ENCODE measurements at places on chromosomes 13 and 19.

DNA sequence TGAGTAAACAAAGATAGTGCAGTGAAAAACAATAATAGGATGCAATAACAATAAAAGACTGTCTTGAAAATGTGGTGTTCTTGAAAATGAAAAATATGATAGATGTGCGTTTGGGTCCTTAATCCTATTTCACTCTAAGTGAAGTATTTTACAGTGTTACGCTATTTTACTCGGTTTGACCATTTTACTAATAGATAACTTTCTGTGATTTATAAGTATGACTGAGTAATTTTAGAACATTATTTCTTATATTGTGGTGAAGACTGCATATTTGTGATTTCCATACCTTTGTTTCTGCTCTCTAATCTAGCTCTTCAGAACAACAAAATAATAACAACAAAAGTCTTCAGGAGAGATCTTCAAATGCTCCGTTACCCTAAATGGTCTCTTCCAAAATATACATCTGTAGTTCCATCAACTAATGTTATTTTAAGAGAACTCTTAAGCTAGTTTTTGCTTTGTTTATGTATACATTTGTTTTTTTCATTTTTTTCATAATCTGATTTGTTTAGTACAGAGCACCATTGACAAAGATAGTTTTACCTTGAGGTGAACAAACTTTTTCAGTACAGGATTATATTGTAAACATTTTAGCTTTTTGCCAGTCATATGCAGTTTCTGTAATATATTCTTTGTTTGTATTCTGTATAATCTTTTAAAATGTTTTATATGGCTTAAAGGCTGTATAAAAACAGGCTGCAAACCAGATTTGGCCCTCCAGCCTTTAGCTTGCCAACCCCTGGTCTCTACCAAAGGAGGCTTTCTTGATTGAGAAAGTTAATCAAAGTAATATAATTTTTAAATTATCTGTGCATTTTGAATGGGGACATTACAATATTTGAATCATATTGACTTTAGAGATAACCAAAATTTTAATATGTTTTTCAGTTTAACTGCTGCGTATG lies 1572.7 kb upstream of the PRR20A start:
- no peaks in the 10 kb centered on the region for H3K4me1 ChIP-seq
- no peak for DNase-seq
- no peak overlapping the region for H3K4me3 ChIP-seq
- H3K27ac ChIP-seq: no peak overlapping the region
- H3K27me3 ChIP-seq: no peaks in the 10 kb centered on the region

DNA sequence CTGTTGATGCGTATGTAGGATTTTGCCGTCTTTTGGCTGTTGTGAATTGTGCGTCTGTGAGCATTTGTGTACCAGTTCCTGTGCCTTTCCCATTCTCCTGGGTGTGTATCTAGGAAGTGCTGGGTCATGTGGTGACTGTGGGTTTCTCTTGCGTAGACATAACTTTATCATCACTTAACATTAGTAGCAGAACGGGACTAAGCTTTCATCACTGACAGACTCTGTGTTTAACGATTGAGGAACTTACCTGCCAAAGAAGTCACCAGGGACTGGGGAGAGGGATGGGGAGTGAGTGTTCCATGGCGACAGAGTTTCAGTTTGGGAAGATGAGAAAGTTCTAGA lies 15.0 kb downstream of the FZR1 start:
- H3K36me3 ChIP-seq: no peaks in the 10 kb centered on the region
- no peak for DNase-seq
- H3K27me3 ChIP-seq: no peaks in the 10 kb centered on the region
- H3K4me1 ChIP-seq: no peaks in the 10 kb centered on the region
- no peak overlapping the region for H3K27ac ChIP-seq

DNA sequence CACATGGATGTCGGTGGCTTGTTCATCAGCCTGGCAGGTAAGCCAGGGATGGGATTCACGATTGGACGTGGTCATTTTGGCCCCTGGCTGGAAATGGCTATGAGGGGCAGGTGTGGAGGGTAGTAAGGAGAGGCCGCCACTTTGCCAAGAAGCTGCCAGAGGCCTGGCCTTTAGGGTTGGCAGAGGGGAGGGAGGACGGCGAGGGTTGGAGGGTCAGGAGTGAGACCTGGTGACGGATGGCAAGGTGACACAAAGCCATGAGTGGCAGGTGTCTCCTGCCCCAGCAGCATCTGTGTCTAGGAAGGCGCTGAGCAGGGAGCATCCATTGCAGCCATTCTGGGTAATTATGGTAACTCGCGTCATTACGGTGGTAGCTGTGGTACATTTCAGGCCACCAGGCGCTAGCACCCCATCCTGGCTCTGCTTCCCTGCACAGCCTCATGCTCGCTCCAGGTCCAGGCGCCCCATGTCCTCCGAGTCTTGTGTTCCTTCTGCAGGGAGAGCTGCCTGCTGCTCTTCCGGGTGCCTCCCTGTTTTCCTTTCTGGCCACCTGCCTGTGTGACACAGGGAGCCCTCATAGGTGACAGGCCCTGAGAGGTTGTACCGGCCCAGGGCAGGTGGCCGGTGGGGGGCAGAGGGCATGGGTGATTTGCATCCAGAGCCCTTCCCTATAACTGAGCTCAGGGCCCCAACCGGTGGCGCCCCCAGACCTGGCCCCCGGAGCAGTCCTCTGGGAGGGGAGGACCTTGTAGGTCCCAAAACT lies 4.2 kb downstream of the SSBP4 start:
- peaks cover 11% of the 10 kb centered on the region for H3K4me1 ChIP-seq
- no peak overlapping the region for H3K27ac ChIP-seq
- H3K4me3 ChIP-seq: no peak overlapping the region
- peaks cover 5% of the 10 kb centered on the region for H3K36me3 ChIP-seq
- no peak for DNase-seq
- peaks cover 16% of the 10 kb centered on the region for H3K27me3 ChIP-seq

GRCh38 chr13:21061029-21061763 lies at the start of gene LATS2:
LATS2 (minus strand) TSS chr13:21061586; CDS start chr13:21046026, 15,560 bp downstream.
- peak; percentile 93 for DNase-seq
- H3K4me3 ChIP-seq: peak within 1 kb of the TSS; percentile 93

GRCh38 chr13:48038761-48039160 lies 1.2 kb downstream of the NUDT15 start:
- no peaks in the 10 kb centered on the region for H3K27me3 ChIP-seq
- H3K36me3 ChIP-seq: no peaks in the 10 kb centered on the region
- DNase-seq: no peak
- H3K4me1 ChIP-seq: peaks cover 19% of the 10 kb centered on the region
- no peak overlapping the region for H3K4me3 ChIP-seq

DNA sequence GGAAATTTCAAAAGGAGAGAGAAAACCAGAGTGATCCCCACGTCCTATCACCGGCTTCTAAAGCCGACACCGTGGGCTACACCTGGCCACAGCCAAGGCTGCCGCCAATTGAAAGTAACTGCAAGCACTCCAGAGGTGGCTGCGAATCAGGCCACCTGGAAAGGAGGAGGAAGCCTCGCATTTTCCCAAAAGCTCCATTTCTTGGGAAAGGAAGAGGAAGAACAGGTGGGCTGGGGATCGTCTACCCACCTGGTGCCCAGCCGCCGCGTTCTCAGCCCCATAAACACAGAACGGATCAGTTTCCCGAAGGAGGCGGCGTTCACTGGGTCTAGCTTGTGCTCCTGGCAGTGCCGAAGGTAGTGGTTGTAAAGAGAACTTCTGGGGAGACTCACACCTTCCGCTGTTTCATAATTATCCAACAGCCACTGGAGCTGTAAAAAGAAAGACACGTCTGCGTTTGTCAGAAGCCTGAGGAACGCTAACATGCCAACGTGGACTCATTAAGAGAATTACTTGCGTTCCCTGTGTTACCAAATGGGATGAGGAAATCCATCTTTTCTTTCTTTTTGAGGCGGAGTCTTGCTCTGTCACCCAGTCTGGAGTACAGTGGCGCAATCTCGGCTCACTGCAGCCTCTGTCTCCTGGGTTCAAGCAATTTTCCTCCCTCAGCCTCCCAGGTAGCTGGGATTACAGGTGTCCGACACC lies 38.1 kb upstream of the RANBP3 start:
- DNase-seq: no peak
- no peaks in the 10 kb centered on the region for H3K27me3 ChIP-seq
- H3K36me3 ChIP-seq: no peaks in the 10 kb centered on the region
- H3K4me1 ChIP-seq: no peaks in the 10 kb centered on the region

All from left lung (tissue), 14 donors.